Kidney capillary endothelial cell (primary cell): ENCODE measurements at places on chromosomes 12 and 14.

GRCh38 chr12:132469423-132469822 lies 20.5 kb upstream of the FBRSL1 start:
- DNase-seq: no peak

DNA sequence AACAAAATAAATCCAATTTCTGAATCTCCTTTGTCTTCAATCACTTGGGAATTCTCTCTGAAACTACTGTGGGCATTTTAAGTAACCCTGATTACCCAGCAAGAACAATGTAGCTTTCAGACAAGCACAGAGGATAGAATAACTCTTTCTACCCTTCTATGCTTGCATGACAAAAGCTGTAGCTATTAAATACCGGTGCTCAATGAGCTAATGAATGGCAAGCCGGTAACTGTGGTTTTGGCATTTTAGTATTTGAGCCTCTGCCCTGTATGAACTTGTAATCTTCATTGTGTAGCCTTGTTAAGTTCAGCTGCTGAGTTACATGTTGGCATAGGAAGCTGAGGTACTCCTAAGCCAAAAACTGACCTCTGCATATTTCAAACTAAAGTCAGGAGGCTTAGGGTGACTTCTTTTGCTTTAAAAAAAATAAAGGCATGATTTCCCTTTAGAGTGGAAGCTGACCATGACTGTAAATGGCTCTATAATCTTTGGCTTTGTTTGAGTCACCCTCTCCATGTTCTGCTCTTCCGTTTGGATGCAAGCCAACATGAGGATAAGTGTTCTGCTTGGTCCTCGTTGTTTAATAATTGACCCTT lies 171.0 kb upstream of the HIF1A start:
- DNase-seq: peak; percentile 96

GRCh38 chr12:122265886-122266229 lies 436 bp downstream of the VPS33A start:
- DNase-seq: peak; percentile 22

- no peak for DNase-seq
Observed at GRCh38 chr12:48336061-48336460, 14.7 kb downstream of the ZNF641 start.

DNA sequence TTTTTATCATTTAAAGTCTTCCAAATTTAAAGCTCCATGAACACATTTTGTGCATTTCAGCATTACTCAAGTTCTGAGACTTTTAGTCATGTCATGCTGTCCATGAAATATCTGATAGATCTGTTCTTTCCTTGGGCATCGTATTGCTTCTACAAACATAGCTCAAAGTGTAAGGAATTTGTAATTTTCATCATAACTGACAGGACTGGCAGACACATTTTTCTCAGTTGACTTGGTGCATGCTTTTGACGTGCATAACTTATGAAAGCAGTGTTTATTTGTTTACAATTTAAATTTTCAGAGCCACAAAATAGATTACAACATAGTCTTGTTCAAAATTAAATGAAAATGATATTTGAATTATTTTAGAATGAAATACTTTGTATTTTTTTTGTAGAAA lies 812.1 kb upstream of the NOVA1 start:
- no peak for DNase-seq

- no peak for DNase-seq
Observed at GRCh38 chr14:101561145-101561896, at the start of gene DIO3. TSS of gene DIO3 (plus strand) at chr14:101561495.

DNA sequence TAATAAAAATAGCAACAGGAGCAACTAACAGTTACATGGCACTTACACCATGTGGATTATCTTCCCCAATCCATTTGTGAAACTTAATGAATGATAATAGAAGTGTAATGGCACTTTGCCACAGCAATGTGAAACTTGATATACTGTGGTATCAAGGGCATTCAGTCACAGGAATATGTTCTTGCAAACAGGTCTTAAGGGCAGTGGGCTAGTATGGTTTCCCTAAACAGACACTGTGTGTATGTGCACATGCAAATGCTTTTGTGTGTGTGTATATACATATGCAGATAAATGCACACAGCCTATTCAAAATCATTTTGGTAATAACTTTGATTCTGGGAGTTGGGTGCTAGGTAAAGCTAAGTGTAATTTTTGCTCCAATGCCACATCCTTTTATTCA lies 26.2 kb upstream of the ARHGAP5 start:
- no peak for DNase-seq

- DNase-seq: no peak
Observed at GRCh38 chr14:84496677-84497076, 1033.3 kb upstream of the FLRT2 start.

DNA sequence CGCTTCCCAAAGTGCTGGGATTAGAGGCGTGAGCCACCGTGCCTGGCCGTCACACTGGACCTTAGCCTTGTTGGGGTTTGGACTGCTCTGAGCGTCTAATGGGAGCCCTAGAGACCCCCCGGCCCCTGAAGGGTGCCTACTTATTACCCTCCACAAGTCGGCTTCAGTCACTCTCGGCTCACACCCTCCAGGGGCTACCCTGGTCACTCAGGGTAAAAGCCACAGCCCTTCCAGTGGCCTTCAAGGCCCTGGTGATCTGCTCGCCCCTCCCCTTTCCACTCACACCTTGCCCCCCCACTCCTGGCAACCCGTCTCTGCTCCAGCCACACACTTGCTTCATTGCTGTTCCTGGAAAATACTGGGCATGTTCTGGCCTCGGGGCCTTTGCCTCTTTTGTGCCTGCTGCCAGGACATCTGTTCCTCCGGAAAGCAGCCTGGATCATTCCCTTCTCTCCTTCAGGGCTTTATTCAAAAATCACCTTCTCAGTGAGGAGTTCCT lies 3.6 kb upstream of the MORN3 start:
- DNase-seq: no peak

- peak; percentile 28 for DNase-seq
Observed at GRCh38 chr14:90700933-90701776, 115.1 kb downstream of the TTC7B start.

GRCh38 chr14:61551384-61551783 lies 143.9 kb upstream of the HIF1A start:
- no peak for DNase-seq

- no peak for DNase-seq
Observed at GRCh38 chr14:95520346-95520745, 3.9 kb upstream of the SYNE3 start.

GRCh38 chr12:90826036-90826435 lies 128.9 kb downstream of the CCER1 start:
- no peak for DNase-seq

GRCh38 chr14:45610318-45610717 lies 357.3 kb upstream of the MIS18BP1 start:
- peak; percentile 3 for DNase-seq

DNA sequence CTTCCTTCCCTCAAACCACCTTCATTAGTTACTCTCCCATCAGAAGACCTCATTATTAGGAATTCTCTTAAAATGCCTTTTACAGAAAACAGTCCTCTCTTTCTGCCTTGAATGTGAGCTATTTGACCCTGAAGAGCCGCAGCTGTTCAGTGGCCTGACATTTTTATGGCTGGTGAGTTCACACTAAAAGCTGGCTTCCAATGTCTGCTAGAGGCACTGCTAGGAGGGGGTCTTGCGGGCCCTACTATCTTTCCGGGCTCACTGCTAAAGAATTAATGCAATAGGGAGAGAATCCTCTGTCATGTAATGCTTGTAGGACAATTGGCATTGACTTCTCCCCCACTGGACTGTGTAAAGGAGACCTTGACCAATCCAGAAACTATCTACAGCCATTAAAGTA lies 87.7 kb downstream of the GPR135 start:
- DNase-seq: no peak

- DNase-seq: no peak
Observed at GRCh38 chr12:93980711-93981110, 167.7 kb upstream of the PLXNC1 start.

DNA sequence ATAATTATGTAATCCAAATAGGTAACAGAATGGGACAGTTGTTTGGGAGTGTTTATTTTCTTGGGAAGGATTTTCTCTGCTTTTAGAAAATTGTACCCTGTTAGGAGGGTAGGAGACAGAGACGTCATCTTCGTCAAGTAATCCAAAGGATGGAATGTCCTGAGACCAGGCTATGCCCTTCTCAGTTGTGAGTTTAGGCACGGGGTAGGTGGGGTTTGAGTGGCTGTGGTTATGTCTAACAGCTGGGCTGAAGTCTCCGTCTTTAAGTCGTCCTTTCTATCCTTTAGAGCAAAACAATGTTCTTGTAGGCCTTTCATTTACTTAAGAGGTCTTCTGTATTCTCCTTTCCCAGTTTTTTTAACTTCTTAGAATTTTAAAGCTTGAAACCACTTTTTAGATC lies 5.7 kb downstream of the SOCS2 start:
- no peak for DNase-seq

DNA sequence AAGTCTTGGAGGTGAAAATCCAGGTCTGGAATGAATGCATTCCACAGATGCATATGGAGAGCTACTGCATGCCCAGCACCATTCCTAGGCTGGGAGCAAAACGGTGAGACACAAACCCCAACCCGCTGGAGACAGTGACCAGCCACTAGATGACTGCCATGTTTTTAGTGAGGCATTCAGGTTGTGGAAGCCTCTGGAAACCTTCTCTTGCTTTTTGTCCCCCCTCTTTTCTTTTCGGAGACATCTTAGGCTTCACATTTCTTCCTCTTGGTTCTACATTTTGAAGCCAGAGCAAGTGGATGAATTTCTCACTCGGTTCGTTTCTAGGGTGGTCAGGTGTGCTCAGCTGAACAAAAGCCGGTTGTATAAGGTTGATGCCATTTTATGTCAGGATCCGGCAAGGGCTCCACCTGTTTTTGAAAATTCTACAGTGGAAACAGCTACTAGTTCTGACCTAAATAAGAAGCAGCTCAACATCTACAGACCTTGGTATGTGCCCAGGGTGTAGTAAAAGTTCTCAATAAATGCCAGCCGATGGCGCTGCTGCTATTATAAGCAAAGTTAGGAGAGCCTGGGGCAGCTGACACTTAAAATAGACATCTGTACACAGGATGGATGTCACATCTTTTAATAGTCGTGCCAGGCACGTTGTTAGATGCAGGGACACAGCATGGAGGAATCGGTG lies 1.8 kb upstream of the ZNF839 start:
- DNase-seq: no peak

DNA sequence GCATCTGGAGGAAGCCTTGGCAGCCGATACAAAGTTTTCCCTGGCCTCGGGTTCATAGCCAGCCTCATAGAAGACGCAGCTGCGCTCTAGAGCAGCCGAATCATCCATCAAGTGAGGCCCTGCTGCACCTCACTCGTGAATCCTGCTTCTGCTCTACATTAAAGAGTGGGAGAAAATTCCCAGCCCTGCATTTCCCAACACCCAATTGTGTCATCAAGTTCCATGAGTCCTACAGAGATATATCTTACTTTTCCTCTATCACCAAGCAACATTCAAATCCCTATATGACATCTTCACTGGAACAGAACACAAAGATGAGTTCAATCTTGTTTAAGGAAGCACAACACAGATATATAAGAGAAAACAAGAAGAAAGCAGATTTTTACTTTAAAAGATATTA lies 139.3 kb downstream of the TTC7B start:
- DNase-seq: no peak

GRCh38 chr12:89858718-89859117 lies 150.1 kb upstream of the ATP2B1 start:
- no peak for DNase-seq

DNA sequence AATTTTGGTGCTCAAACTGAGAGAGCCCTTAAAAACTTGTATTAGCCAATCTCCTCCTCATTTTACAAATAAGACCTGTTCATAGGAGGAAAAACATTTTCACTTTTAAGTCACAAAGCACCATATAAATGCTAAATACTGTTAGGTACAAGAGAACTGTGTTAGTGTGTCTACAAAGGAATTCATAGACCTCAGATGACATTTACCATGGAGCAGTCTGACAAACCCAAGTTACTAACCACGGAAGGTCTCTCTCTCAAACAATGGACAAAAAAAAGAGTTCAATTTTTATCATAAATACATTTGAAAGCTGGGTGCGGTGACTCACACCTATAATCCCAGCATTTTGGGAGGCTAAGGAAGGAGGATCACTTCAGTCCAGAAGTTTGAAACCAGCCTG lies 10.0 kb downstream of the SBNO1 start:
- no peak for DNase-seq

- no peak for DNase-seq
Observed at GRCh38 chr12:13062669-13063068, 18.5 kb downstream of the FAM234B start.

DNA sequence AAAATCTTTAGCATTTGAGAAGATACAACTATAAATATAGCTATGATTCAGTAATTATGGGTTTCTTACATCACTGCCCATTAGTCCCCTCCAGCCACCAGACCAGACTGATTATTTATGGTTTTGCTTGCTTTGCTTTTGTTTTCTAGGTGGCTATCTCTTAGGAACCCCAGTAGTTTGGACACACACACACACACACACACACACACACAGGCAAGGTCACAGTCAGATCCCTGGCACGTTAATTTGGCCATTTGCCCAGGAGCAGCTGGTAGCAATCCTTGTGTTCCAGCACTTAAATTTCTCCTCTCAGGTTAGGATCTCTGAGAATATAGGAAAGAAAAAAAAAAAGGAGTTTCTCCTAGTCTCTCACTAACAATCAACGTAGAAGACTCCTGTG lies 90.2 kb upstream of the RESF1 start:
- no peak for DNase-seq

GRCh38 chr12:45423931-45424330 lies 208.0 kb downstream of the ANO6 start:
- DNase-seq: no peak

- DNase-seq: no peak
Observed at GRCh38 chr14:104738375-104739019, 14.4 kb upstream of the SIVA1 start.

DNA sequence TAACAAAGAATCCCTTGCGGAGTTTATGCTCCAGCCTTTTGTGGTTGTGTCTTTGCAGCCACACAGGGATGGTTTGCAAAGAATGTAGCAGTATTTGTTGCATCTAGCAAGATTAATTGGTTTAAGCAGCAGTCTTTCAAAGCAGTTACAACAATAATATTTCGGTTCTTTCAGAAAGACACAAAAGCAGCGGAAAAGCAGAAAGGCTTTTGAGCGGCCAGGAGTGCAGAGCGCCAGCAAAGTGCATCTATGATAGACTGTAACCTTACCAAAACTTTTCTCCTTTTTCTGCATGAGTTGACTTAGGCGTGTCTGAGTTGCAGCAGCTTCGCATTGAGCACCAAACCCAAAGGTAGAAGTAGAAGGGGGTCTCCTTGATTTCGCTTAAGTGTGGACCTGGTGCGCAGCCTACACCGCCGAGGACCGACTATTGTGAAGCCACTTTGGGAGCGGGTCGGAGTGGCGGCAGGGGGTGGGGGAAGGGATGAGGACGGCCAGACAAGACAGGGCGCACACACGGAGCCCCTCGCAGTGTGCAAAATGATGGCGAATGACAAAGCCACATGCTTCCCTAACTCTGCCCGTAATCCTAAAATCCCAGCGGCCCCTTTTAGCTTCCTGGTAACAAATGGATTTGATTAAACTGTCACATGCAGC lies 1.2 kb downstream of the LMO3 start:
- DNase-seq: no peak

DNA sequence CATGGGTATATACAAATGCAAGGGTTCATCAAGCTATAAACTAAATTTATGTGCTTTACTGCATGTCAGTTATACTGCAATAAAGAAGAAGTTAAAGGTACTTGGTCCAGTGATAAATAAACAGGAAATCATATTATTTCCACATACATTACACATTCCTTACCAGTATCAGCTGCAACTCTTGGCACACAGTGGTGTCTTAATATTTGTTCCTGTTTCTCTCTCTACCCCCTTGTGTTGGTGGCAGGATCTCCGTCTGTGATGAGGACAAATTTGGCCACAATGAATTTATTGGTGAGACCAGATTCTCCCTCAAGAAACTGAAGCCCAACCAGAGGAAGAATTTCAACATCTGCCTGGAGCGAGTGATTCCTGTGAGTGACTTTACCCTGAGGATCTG lies 19.2 kb upstream of the OAS1 start:
- no peak for DNase-seq
